Naive thymus-derived CD4-positive, alpha-beta T cell (primary cell): ENCODE measurements at places on chromosomes 16 and 17. TPM values are rescaled to one million over a fixed set of nuclear protein-coding genes. Genes with fewer than 3 reads are reported as not detected.

The LGALS9 gene
- 123 TPM for total RNA-seq

The ACOX1 gene
- total RNA-seq = 22.8 TPM

The COG8 gene
- total RNA-seq = 30.0 TPM

The SEC14L5 gene
- 0.21 TPM for total RNA-seq

The CDH8 gene
- total RNA-seq = not detected

The SLC5A2 gene
- 0.12 TPM in 1 of 2 replicates, not detected in the other for total RNA-seq

The SPATA32 gene
- 0.21 TPM for total RNA-seq

The DPEP3 gene
- 1.6 TPM for total RNA-seq

The OTOA gene
- total RNA-seq = not detected

The ADAP2 gene
- total RNA-seq = 4.9 TPM

The KRTAP9-2 gene
- not detected for total RNA-seq

The KCNH4 gene
- total RNA-seq = not detected

The ENPP7 gene
- total RNA-seq = not detected in 2 replicates

The GJC1 gene
- total RNA-seq = 0.20 TPM

The TBC1D3H gene
- not detected for total RNA-seq
